ENCODE measurements at places on chromosomes 2 and 18.

DNA sequence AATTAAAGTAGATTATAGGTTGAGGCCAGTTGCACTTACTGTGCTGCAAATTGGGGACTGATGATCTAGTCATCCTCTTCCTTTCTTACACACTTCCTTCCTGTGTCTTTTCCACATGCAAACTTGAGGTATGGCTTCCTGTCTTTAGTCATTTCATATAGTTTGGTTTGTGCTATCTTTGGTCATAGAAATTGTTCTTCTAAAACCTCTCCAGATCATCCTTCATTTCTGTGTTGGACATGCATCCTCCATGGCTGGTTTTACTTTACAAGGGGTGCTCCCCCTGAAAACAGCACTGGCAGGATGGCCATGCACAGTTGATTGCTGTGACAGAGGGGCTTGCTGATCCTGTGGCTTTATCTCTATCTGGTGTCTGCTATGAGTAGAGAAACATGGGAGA, 36.5 kb downstream of the MGAT5 start:
- no peak for DNase-seq

- DNase-seq: no peak
Observed at GRCh38 chr2:60891180-60891579, 9.8 kb downstream of the REL start.

GRCh38 chr2:25804338-25804737, 73.9 kb downstream of the ASXL2 start:
- DNase-seq: no peak

DNA sequence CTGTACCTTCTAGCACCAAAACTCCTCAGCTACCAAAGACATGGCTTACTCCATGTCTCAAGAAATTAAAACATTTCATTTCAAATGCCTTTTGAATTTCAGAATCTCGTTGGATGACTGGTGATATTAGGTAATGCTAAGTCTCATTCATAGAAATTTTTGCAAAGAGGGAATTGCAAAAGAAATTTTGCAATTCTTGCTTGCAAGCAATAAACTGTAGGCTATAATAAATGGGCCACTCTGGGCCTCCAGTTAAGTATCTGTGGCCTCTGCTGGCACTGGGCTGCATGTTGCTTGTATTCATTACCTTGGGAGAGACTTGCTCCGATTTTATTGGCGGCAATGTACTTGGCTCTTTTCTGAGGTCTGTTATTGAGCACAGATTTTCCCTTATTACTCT, 2.8 kb upstream of the LCLAT1 start:
- DNase-seq: no peak

DNA sequence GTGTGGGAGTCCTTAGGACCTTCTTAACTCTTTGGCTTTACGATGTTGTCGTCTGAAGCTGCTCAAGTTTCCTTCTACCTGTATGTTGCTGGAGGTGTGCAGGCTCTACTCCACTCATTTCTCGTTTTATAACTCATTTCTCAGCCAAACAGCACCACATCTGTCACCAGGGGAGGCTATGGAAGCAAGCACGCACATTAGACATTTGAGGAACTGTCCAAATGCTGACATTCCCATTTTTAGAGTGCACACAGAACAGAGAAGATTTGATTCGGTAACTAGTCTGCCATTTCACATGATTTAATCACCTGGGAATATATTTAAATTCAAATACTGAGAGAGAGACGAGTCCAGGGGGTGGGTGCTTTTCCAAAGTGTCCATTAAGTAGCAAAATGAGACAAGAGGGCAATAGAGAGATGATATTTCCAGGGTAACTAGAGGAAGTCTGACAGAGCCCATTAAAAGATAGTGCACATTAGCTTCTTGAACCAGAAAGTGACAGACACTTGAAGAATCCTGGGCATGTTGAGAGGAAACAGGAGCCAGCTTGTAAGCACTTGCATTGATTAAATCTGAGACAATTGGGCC, 793.3 kb downstream of the TDRD15 start:
- DNase-seq: no peak

DNA sequence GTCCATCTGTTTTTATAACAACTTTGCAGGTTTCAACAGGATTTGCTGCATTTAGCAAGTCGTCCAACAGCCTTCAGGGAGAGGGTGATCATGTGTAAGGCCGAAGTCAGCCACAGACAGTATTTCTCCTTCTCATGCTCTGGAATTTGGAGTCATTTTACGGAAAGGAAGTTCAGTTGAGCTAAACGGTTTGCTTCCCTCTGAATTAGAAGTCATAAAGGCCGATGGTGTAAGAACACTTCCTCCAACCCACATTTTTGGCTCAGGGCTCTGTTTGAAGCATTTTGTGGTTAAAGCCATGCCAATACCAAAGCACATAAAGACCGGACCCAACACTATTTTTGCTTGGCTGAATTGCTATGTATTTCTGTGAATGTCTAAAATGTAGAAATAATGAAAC, 129.5 kb downstream of the TMEM182 start:
- no peak for DNase-seq

GRCh38 chr2:177585234-177585863, 192.8 kb downstream of the AGPS start:
- peak; percentile 79 for DNase-seq

- DNase-seq: no peak
Observed at GRCh38 chr2:75456111-75456510, 104.6 kb downstream of the EVA1A start.

GRCh38 chr2:190504912-190505311, 29.6 kb downstream of the NEMP2 start:
- no peak for DNase-seq

DNA sequence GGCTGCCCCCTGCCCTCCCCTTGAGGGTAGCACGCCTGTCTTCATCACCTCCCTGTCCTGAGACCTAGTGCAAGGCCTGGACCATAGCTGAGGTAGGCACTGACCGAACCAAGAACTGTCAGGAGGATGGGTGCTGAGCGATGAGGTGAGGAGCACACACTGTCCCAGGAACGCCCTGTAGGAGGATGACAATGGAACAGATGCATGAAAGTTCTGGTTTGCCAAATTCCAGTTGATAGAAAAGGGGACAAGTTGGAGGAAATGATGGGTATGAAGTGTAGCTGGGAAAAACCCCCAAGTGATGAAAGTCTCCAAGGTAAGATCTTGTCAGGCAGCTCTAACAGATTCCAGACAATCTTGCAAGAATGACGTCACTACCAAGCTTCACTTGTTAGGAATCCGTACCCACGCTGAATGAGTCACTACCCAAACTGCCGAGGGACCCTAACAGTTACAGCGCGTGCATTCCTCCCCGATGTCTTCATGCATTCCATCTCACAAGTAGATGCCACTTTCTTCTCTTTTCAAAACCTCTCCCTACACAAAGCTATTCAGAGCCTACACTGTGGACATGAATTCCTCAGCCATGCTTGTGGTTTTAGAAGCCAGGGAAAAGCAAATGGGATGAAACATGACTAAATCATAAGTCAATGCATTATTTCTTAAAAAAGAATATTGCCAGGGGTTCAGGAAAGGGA, 27.6 kb downstream of the MRPL33 start:
- DNase-seq: no peak

DNA sequence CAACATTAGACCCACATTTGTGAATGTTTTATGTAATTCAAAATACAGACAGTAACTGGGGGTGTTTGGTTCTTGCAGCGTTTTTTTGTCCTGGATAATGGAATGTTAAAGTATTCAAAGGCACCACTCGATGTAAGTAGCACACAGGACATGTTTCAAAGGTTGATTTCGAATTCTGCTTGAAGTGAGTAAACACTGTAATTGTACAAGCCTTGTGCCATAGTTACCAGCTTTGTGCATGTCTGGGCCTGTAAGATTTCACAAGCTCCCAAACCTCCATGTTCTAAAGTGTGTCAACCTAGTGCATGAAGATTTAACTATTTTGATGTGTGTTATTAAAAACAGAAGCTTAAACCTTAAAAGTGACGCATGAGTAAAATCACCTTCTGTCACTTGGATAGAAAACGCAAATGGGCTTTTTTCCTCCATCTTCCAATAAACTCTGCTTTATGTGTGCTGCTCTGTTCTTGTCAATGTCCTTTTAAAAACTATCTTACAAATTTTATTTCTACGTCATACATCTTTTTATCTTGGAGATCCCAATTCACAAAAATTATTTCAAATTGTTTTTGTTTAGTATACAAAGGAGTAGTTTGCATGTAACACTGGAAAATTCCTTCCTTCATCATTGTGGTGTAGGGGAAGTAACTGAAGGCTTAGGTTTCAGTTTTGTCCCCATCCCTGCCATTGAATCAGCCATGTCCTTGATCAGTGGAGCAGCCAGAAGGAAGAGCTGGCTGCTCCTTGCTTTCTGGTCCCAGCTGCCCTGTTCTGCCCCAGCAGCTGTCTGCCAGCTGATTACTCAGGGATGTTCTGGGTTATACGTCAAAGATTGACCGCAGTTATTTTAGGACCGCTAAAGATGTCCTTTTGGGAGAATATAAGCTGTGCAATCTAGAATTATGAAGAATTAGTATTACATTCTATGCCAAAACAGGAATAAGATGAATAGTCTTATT, 119.2 kb downstream of the PRKRA start:
- no peak for DNase-seq

DNA sequence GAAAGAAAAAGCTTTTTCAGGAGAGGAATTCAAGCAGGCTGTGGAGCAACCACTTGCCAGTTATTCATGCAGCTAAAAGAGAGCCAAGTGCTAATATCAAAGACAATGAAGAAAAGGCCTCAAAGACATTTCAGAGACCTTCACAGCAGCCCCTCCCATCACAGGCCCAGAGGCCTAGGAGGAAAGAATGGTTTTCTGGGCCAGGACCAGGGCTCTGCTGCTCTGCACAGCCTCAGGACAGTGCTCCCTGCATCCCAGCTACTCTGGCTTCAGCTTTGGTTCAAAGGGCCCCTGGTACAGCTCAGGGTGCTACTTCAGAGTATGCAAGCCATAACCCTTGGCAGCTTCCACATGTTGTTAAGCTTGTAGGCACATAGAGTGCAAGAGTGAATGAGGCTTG, 119.5 kb downstream of the MSTN start:
- DNase-seq: no peak

DNA sequence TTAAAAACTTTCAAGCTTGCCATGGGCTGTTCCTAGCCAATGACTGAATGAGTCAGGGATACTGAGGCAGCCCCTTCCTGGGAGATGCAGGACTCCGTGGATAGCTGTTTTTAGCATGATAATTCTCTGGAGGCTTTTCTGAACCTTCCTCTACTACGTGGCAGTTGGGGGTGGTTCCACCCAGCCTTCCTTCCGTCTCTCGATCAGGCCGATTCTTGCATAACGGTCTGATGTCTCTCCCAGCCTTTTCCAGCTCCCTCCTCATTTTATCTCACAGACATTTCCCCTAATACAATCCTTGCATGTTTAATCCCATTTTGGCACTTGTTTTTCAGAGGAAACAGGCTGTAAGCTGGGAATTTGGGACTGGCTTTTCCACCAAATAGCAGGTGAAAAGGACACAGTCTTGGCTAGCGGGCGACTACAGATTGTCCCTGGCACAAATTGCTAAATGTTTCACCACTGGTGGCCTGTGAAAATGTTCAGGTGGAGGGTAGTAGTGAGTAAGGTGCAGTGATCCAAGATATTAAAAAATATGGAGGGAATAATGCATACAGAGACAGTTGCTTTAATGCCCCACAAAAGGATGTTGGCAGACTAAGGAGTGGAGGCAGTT, 21.0 kb upstream of the CTLA4 start:
- DNase-seq: no peak

DNA sequence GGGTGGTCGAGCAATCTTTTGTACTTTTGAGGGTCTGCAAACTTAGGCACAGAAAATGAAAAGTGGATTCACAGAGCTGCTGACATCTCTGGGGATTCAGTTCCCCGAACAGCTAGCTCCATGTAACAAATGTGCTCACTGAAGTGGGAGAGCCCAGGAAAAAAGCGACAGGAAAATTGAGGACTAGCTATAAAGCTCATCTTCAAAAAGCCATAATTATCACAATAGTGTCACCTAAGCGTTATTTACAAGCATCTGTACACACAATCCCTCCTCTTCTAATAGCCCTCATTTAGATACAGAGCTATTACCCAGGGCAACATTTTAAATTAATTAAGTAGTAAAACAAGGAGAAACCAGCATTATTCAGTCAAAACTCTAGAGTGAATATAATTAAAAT, 36.1 kb downstream of the RNF152 start:
- DNase-seq: no peak

GRCh38 chr2:88834376-88834775, 142.9 kb downstream of the RPIA start:
- no peak for DNase-seq

DNA sequence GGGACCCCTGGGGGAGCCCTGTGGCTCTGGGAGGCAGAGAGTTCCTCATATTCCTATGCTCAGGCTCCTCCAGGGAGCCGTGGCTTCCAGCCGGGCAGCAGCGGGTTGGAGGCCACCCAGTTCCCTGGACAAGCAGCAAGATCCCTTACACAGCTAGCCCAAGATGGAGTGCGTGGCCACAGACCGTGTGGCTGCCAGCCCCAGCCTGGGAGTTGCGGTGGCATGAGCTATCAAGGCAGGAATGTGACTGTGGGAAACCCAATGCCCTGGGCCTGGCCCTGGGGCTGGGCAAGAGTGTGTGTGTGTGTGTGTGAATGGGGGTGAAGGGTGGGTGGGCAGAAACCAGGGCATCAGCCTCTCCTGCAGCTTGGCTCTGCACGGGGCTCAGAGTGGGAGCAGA, 130.5 kb downstream of the DYSF start:
- DNase-seq: no peak

- no peak for DNase-seq
Observed at GRCh38 chr2:21710031-21710430, 586.3 kb downstream of the TDRD15 start.

- DNase-seq: no peak
Observed at GRCh38 chr2:73925033-73925704, 1.5 kb upstream of the DGUOK start.

DNA sequence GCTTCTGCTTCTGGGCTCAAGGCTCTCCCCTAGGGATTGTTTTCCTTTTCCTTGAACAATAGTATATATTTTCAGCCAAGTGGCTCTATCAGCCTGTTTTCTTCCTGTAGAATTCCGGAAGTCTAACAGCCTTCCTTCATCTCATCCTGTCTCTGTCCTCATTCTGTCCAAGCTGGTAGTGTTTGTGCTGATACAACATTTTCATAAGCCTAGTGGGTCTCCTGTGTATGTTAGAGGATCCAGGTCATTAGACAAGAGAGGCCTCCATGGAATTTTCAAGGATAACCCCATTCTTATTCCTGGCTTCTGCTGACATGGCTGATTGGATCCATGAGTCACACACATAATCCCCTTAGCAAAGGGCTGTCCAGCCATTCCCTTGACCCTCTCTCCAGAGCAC, 467.6 kb downstream of the PTPRM start:
- DNase-seq: no peak

- no peak for DNase-seq
Observed at GRCh38 chr2:201254081-201254730, 6.1 kb upstream of the CASP8 start.
